T-cell (primary cell): ENCODE measurements at places on chromosomes 6 and 20.

DNA sequence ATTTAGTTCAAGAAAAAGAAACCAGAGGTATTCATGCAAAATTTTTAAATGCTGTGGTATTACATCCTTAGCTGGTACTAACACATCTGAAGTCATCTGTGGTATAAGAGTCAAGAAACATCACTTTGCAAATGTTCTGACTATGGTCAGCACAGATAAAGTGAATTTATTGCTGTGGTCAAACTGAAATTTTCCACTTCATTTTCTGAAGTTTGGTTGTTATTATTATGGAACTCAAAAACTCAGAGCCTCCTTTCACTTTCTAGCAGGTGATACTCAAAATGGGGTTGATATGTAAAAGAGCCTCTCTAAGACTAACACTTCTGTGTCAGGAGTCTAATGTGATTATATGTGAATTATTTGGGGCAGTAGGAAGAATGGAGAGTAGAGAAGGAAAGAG, 257.8 kb downstream of the RNGTT start:
- no peak for DNase-seq

GRCh38 chr20:38640521-38640920, 38.9 kb downstream of the ARHGAP40 start:
- DNase-seq = no peak

DNA sequence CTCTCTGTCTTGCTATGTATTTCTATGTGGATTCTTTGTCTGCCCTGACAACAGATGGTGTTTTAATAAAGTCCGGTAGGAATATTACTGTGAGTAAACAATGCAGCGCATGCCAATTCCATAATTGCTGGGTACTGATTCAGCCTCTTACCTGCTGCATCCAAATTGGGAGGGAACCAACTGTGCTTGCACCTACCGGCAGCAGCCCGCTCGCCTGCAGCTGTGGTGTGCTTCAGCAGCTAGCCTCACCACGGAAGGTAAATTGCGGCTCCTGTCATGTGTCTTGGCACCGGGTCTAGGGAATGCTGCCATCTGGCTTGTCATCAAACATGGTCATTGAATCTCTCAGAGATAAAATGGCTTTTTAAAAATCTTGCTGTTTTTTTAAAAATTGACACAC, 704.8 kb upstream of the SLC35B3 start:
- DNase-seq = no peak

DNA sequence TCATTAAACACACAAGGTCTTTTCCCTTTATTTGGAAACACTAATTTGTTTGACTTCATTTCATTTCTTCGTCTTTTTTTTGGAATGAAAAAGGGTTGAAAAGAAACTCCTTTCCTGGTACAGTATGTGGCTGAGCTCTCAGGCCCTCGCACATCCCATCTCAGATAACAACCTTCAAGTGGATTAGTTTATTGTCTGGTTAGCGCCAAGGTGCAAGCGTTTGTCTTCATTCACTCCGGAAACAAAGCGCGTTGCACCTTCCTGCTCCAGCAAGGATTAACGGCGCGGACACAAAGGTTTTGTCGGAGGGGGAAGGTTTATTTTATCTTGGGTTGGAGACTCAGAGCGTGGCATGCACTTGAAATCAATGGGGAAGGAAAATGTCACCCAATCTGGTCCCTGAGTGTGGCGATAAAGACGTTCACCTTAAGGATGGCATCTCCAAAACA, 5.3 kb upstream of the NKX2-2 start:
- no peak for DNase-seq

- no peak for DNase-seq
These were observed 297.4 kb downstream of the HIVEP2 start for GRCh38 chr6:142647449-142648035.

- no peak for DNase-seq
These were observed 143.9 kb upstream of the ZNF217 start for GRCh38 chr20:53737396-53738038.

GRCh38 chr20:21569586-21569985, 55.7 kb upstream of the NKX2-2 start:
- DNase-seq = no peak

- no peak for DNase-seq
These were observed 764.9 kb upstream of the MMS22L start for GRCh38 chr6:98047871-98048270.

- DNase-seq = no peak
These were observed 207.5 kb downstream of the SYNDIG1 start for GRCh38 chr20:24676978-24677370.

- no peak for DNase-seq
These were observed 59.3 kb downstream of the DLL1 start for GRCh38 chr6:170231293-170232185.

DNA sequence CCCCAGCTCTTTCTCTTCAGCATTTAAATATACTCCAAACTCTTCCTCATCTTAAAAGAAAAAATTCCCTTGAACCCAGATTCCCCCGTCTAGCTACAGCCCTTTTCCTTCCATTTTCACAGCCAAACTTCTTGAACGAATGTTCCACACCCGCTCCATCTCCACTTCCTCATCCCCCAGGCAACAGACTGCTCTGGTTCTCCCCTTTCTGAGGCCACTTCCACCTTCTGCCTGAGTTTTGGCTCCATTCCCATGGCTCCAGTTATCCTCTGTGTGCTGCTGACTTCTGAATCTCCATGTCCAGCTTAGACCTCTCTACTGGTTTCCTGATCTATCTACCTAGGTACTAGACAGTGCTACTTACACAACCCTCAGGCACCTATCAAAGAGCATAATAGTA, 106.4 kb downstream of the RALGAPA2 start:
- no peak for DNase-seq

DNA sequence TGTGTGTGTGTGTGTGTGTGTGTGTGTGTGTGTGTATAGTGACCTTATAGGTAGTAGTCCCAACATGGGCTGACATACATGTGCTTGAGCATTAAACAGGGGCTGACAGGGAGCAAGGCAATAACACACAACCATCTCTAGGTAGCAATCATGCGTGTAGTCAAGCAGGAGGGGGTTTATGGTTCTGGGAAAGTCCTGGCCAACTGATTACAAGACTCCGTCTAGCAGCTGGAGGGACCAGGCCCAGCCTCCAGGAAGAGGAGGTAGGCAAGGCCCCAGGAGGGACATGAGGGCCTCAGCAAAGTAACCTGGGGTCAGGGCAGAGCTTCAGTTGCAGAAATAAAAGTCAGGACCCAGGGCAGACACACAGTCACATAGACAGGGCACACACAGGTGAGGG, 60.6 kb upstream of the E2F3 start:
- no peak for DNase-seq

- DNase-seq = no peak
These were observed 2.1 kb upstream of the SOX4 start for GRCh38 chr6:21591446-21591845.

GRCh38 chr20:22802296-22802695, 217.9 kb upstream of the FOXA2 start:
- no peak for DNase-seq

- no peak for DNase-seq
These were observed 1.7 kb downstream of the NUDT3 start for GRCh38 chr6:34390531-34391472.

DNA sequence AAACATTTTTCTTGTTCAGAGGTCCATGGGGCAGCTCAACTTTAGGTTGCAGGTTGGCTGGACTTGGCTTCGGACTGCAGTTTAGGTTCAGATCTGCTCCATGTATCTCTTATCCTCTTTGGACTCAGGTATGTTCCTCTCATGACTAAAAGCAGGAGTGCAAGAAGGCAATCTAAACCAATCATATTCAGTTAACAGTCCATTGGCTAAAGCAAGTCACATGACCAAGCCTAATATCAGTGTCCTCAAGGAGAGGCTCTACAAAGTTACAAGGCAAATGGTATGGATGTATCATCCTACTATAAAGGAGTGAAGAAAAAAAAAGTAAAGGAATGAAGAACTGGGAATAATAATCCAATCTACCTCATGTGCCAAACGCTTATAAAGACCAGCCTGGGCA, 2.5 kb upstream of the ACTR5 start:
- no peak for DNase-seq

DNA sequence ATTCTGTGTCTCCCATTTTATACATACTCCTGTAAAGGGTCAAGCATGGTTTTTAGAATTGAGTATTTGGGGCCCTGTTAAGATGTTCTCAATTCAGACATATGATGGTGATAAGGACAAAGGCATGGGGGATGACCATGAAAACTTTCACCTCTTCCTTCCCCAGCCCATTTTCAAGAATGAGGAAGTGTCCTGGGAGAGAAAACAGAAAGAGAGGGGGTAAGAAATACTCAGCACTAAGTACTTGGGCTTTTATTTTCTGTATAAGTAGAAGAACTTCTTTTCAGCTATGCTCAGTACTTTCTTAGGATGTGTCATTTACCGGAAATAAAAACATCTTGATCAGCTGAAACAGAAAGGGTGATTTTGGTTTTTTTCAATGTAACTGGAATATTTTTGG, 10.9 kb upstream of the MBOAT1 start:
- no peak for DNase-seq

DNA sequence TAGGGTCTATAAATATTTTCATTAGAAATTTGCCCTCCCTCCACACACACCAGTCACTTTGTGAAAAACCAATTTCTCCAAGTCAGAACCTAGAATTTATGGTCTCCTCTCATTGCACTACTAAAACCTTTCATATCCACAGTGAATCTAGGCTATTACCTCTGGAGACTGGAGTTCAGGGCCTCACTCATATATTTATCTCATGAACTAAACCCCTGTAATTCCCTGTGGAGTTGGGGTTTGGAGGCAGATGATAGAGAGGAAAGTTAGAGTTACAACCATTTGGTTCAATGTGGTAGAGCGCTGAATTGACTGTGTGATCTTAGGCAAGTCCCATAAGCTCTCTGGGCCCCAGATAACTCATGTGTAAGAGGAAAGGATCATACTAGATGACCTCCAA, 18.2 kb upstream of the CEP85L start:
- DNase-seq = no peak

DNA sequence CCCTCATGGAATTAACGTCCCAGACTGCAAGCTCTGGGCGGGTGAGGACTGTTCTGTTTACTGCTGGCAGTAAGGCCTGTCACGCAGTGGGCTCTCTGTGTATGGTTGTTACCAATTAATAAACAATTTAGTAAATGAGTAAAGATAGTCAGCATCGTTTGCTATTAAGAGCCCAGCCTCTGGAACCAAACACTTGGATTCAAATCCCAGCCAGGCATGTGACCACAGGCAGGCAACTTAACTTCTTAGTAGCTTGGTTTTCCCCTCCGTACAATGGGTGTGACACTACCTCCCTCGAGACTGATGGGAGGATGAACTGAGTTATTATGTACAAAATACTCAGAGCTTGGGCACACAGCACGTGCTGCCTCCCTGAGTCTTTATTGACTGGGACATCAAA, 137.7 kb upstream of the ARMC2 start:
- no peak for DNase-seq

- no peak for DNase-seq
These were observed 23.7 kb downstream of the TRAF3IP2 start for GRCh38 chr6:111581957-111582356.

DNA sequence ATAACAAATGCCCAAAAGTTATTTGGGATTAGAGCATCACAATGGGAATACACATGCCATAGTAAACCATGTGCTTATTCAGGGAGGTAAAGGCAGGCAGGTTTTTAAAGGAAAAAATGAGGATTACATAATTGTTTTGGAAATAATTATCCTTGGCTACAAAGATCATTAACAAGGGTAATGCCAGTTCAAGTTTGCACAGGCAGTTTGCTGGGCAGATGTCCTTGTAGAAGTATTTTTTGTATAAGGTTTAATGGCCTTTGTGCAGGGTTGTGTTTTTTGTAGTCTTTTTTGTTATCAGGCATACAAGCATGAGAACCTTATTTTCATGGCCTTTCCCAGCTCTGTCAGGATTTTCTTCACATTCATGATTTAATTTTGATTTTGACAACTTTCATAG, 24.7 kb downstream of the FBXO9 start:
- DNase-seq = no peak
